ENCODE measurements at places on chromosomes 1 and 21.
A peak's percentile ranks its signal among the peaks of the same experiment; 100 is the strongest.

- no peak for DNase-seq
Measured at GRCh38 chr1:238153253-238153652, 262.5 kb upstream of the ZP4 start.

DNA sequence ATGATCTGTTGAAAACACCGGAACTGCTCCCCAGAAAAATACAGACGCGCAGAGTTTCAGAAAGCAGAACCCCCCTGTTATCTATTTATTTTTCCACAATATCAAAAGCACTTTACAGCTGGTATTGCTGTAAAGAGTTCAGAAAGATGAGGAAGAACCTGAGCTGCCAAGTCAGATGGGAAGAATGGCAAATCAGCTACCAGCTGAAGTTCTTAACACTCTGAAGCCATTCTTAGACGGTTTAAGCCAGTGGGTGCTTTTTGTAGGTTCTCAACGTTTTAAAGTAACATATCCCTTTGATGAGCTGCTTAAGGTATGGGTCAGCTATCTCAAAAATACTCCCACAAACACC, 714 bp upstream of the AKIRIN1 start:
- DNase-seq = no peak

GRCh38 chr1:119438761-119439160, 23.8 kb downstream of the HSD3B2 start:
- DNase-seq = no peak

DNA sequence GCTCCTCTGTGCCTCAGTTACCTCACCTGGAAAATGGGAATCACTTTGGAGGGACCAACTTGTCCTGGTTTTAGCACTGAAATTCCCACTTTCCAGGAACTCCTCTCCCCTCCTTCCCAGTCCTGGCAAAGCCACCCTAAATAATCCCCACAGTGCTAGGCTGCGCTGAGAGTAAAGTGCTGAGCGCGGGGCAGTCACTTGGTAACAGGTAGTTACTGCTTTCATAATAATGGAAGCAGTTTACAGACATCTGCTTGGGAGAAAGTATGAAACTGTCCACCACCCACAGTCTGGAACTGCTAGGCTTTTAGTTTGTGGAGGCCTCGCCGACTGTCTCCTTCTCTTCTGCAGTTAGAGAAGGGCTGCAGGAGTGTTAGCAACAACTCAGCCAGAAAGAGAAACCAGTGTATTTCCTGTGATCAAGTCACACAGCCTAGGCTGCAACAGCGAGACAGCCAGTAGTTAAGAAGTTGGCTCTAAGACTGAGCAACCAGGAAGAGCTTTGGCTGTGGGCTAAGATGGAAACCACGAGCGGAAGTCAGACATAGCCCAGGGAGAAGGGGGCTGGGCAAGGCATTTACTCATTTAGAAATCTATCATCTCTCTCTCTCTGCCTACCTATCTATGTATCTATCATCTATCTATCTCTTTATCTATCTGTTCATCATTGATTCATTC, 30.8 kb upstream of the ABCG1 start:
- peak; percentile 55 for DNase-seq

DNA sequence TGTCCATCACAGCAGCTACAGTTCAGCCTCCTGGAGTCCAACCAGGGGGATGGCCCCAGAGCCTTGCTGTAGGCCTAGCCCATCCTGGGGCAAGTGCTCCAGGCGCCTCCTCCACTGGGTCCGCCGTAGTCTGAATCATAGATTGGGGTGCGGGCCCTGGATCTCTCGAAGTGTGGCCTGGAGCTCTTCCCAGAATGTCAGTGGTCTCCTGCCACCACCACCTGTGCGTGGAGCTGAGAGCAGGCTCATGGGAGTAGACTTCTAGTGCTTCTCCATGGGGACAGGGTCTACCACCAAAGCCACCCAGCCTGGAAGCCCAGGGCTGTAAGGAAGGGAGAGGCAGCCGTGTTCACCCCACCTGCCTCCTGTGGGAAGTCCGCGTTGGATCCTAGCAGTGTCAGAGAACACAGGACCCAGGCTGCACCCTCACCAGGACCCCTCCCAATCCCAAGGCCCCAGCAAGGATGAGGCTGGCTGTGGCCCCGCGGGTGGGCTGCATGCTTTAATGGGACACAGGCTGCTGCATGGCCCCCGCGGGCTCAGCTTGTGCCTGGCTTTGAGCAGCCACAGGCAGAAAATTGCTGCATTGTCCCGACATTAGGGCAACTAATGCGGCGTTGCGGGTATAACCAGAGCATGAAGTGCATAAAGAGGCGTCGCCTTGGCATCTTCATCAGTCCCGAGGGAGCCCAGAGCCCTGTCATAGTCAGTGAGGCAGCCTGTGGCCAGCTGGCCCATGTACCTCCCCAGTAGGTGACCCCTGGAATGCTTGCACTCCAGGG, 735 bp upstream of the HES3 start:
- no peak for DNase-seq

GRCh38 chr21:45981151-45982091, at the start of gene COL6A1:
Gene COL6A1, plus strand, starts transcription at chr21:45981770. Its CDS starts 81 bp downstream, at chr21:45981851.
- DNase-seq = peak; percentile 34

DNA sequence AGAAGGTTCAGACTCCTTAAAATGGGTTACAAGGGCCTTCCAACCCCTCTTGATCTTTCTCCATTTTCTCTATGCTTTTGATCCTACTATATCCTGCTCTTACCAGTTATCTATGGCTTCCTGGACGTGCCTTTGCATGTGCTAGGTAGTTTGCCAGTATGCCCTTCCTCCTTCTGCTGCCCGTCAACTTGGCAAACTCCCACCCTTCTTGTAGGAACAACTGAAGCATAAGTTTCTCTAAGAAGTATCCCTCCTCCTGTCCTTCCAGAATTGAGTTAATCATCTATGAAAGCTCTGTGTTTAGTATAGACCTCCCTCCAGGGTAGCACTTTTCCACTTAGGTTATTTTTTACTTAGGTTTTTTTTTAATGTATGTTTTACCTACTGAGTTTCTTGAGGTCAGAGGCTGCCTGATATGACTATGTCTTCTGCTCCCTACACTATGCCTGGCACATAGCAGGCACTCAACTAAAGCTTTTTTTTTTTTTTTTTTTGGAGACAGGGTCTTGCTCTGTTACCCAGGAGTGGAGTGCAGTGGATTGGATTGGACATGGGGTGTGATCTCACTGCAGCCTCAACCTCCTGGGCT, 10.0 kb upstream of the IGSF3 start:
- DNase-seq = no peak

DNA sequence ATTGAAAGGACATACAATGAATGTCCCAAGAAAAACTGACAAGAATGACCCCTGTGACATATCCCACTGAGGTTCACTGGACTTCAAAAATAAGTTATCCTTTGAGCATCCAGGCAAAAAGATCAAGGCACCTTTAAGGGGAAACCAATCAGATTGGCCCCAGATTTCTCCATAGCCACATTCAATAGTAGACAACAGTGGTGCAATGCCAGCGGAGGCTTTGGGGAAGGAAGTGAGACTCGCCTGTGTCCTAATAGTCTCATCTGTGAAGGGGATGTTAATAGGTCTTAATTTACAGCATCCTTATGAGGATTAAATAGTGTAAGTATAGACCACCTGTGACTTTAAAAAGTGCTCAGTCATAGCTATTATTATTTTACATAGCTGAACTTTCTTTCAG, 21.5 kb downstream of the RPL5 start:
- no peak for DNase-seq

- DNase-seq = no peak
Measured at GRCh38 chr1:116289193-116289592, 83.9 kb upstream of the ATP1A1 start.

- no peak for DNase-seq
Measured at GRCh38 chr1:185156288-185156853, 382 bp downstream of the TRMT1L start.

GRCh38 chr21:42474043-42474831, 21.8 kb downstream of the RSPH1 start:
- DNase-seq = no peak

GRCh38 chr1:86758570-86758969, 54.2 kb downstream of the SH3GLB1 start:
- no peak for DNase-seq

DNA sequence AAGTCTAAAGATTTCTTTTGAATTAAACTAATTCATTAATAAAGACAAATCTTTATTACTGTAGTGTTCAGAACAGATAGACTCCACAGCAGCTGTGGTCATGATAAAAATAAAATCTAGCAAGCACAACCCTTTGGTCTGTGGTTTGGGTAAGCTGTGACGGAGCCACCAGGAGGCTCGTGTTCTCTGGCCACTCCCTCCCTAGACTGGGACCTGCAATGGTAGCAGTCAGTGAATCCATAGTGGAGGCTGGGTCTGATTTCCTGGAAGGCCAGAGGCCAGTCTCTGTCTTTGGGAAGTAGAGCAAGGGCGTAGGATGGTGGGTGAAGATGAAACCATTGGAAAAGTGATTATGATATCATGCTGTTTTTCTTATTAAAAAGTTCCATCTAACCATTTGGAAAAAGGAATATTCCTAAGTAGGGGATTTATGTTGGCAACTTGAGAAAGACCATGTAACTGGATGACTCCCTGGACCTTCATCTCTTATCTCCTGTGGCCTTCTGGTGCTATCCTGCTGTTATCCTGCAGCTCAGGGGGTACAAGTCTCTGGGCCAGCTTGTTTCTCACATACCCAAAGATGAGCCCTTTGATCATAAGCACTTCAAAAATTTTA, 39.0 kb downstream of the TENT5C start:
- DNase-seq = no peak

GRCh38 chr1:27634985-27635367, at the start of gene FGR:
Gene FGR, minus strand, starts transcription at chr1:27635185. Its CDS starts 11,269 bp downstream, at chr1:27623916.
- no peak for DNase-seq

- DNase-seq = no peak
Measured at GRCh38 chr1:168136709-168137514, at the start of gene GPR161. Gene GPR161, minus strand, starts transcription at chr1:168136930. Its CDS starts 32,080 bp downstream, at chr1:168104850.

GRCh38 chr1:209208648-209209047, 374.9 kb upstream of the CAMK1G start:
- DNase-seq = no peak

DNA sequence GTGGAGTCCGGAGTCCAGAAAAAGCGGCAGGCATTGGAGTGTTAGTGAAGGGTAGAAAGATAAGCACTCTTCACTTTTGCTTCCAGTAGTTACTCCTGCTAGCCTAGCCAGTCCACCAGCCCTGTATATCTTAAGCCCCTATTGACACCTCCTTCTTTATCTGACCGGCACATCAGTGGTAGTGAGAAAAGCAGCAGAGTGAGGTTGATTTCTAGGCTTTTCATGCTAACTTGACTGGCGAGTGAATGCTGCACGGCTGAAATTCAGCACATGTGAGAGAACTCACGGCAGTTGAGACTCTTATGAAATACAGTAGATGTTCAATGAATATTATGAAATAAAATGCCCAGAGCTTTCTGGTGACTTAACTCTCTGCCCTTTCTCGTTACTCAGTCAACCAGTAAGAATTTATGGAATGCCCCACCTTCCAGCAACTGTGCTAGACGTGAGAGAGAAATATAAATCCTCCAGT, 128.2 kb downstream of the CACHD1 start:
- DNase-seq = no peak

GRCh38 chr1:56045062-56045461, 534.3 kb downstream of the PLPP3 start:
- DNase-seq = no peak

DNA sequence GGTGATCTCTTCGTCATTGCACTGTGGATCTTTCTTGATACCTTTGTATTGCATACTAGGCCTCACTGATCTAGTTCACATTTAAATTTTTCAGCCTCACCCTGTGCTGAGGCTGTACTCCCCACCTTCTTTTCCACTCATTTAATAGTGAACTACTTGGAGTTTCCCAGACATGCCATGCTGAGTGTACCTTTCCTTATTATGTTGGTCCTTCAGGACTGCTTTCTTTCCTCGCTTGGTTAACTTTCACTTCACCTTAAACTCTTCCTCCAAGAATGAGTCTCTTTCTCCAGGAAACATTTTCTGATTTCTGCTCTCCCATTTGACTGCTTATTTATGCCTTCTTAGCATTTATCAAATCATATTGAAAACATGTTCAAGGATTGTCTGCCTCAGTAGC, 20.8 kb downstream of the RNF2 start:
- DNase-seq = no peak

DNA sequence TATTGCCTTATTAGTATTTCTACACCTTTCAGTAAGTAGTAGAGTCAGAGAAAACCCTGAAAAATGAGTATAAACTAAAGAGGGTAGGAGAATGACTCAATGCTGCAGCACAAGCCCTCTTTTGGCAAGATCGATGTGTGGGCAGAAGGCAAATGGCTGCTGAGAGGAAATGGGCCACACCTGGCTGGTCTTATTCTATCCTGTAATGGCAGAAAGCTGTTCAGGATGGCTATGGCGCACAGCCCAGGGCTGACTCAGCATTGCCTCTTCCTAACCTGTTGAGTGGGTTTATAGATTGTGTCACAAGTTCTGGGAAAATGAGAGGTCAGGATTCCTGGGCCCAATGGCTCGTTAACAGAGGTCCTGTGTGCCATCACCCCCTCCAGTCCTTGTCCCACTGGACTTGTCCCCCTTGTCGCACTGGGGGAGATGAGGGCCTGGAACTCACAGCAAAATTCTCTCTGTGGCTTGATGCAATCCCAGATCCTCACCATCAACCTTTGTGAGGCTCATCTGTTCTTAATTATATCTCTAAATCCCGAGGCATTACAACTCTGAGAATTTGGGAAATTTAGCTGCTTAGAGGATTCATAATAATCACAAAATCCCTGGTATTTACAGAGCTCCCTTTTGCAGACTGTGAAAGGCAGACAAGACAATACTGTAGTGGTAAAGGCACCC, 13.2 kb downstream of the HMGB4 start:
- no peak for DNase-seq

DNA sequence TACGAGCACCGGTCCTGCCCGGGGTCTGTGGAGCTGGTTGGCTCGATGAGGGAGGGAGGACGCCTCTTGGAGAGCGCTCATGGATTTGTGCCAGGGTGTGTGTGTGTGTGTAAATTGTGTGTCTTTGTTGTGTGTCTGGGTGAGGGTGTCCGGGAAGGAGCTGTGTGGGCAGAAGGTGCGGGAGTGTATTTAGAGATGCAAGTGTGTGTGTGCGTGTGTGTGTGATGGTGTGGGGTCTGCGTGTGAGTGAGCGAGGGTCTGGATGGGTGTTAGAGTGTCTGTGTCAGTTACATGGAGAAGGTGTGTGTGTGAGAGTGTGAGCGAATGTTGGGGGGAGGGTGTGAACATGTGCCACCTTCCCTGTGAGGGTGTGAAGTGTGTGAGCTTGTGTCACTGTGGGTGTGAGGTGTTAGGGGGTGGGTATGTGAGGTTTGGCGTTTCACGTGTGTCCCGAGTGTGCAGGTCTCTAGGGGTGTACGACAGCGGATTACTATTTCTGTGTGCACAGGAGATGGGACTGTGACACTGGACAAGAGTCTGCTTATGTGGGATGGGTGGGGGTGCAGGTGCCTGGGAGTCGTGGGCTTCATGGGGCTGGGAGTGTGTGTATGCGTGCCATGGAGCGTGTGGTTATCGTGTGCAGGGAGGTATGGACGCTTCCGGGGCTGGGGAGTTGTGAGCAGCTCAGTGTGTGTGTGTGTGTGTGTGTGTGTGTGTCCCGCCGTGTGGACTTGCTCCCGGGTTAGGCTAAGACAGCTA, 880 bp downstream of the IGSF21 start:
- DNase-seq = no peak

- no peak for DNase-seq
Measured at GRCh38 chr1:245054105-245054504, 100.7 kb upstream of the KIF26B start.

GRCh38 chr1:233251201-233251720, 44.3 kb downstream of the PCNX2 start:
- no peak for DNase-seq

- no peak for DNase-seq
Measured at GRCh38 chr1:3729594-3730542, 22.4 kb upstream of the CCDC27 start.

- DNase-seq = no peak
Measured at GRCh38 chr1:32390904-32391870, 3.1 kb downstream of the BSDC1 start.

All from activated CD8-positive, alpha-beta memory T cell treated with anti-CD3 and anti-CD28 coated beads for 4 hours (primary cell).